ENCODE measurements at places on chromosomes 11 and 22.

DNA sequence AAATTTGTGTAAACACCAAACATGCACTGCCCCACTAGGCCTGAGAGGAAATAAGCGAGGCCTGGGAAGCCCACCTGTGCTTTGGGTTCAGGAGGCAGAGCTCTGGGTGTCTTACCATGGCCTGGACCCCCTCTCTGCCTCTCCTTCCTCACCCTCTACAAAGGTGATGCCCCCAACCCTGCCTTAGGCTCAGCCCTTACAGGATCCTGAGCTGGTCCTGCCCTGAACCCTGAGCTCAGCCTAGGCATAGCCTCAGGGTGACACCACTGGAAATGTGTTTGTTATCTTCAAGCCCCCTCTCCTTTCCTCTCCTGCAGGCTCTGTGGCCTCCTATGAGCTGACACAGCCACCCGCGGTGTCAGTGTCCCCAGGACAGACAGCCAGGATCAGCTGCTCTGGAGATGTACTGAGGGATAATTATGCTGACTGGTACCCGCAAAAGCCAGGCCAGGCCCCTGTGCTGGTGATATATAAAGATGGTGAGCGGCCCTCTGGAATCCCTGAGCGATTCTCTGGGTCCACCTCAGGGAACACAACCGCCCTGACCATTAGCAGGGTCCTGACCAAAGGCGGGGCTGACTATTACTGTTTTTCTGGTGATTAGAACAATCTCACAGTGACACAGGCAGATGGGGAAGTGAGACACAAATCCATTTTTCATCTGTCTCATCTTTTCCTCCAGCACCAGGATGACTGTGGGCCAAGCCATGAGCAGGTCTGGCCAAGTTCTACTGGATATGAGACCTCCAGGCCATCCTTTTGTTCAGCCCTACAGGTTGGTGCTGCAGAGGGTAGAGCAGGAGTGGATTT, 117.8 kb downstream of the GGTLC2 start:
- no peak for DNase-seq

GRCh38 chr11:71140206-71140919, 112.0 kb downstream of the SHANK2 start:
- no peak for DNase-seq

GRCh38 chr11:102280245-102280833, 36.9 kb upstream of the BIRC3 start:
- no peak for DNase-seq

GRCh38 chr22:46517255-46517761, 20.1 kb downstream of the CELSR1 start:
- DNase-seq = no peak

GRCh38 chr11:94751218-94751609, 16.9 kb upstream of the AMOTL1 start:
- no peak for DNase-seq

DNA sequence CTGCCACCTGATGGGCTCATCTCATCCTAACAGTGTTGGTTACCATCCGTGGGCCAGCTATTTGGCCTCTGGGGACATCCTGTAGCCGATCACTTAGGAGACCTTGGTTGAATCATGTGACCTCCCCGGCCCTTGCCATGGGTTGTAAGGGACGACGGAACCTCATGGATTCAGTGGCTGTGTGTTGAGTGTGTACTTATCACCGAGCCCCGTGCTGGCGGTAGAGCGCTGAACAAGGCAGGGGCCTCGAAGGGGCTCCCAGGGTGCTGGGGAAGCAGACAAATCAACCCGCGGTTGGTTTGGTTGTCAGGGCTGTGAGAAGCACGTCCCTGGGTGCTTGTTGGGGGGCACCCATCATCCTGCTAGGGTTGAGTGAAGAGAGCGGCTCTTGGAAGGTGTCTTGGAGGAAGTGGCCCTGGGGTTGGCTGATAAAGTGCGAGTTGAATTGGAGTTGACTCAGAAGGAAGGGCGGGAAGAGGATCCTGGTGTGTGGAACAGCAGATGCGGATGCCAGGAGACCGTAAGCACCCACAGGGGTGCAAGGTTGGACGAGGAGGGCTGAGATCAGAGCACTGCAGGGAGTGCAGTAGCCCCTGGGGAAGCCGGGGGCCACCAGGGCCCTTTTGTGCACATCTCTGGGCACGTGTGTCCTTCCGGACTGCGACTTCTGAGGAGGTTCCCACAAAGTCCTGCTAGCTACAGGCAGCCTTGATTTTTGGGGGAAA, 53.6 kb downstream of the MPPED1 start:
- DNase-seq = no peak

DNA sequence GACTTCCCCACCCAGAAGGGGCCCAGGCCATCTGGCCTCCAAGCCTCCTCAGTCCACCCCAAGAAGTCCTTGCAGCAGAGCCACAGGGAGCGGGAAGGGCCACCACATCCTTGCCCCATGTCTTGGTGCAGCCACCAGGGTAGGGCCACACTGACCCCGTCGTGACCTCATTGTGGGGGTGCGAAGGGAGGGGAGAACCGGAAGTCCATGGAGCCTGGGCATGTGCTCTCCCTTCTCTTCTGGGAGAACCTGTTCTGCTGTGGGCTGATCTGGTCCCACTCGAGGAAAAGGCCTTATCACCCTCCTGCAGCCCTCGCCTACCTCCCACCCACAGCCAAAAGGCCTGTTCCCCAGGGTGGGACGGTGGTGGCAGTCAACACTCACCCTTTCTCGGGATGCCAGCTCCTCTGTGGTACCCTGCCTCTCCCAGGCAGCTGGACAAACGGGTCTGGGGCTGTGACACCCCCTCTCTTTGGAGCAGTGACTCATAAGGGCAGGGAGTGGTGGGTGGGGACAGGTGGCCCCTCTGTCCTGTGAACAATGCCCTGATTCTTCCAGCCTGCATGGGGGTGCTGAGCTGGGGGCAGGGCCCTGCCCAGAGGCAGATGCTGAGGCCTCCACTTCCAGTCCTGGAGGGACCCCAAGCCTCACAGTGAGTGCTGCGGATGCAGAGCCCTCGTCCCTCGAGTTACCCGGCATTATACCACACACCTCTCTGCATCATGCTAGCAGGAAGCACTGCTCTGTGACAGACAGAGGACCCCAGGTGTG, 14.6 kb upstream of the CTSD start:
- peak; percentile 30 for DNase-seq

DNA sequence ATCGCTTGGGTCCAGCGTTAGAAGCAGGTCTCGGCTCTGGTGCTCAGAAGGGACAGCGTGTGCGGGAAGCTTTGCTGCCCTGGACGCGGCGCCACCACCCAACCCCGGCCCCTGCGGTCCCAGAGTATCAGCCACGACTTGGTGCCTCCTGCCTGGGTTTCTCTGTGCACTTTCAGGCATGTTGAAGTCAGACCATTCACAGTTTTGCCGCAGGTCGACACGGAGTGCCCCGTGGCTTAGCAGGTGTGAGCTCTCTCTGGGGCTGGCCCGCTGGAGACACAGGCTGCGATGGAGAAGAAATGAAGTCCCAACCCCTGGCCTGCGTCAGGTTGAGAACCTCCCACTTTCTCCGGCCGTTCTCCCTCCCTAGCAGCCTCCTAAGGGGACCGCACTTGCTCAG, 494.5 kb downstream of the BRD1 start:
- DNase-seq = no peak

GRCh38 chr11:65496304-65497140, 2.3 kb upstream of the MALAT1 start:
- peak; percentile 14 for DNase-seq

DNA sequence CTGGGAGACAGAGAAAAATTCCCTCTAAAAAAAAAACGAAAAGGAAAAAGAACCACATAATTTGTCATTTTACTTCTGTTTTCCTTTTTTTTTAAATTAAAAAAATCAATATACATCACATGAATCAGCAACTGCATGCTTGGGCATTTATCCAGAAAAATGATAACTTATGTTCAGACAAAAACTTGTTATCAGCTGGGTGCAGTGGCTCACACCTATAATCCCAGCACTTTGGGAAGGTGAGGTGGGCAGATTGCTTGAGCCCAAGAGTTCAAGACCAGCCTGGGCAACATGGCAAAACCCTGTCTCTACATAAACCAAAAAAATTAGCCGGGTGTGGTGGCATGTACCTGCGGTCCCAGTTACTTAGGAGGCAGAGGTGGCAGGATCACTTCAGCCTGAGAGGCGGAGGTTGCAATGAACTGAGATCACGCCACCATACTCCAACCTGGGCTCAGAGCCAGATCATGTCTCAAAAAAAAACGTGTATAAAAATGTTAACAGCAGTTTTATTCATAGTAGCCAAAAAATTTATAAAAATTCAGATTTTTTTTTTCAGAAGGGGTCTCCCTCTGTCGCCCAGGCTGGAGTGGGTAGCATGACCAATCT, 28.5 kb downstream of the AMBRA1 start:
- DNase-seq = no peak

GRCh38 chr11:45646275-45646927, 19.0 kb downstream of the CHST1 start:
- DNase-seq = peak; percentile 76

GRCh38 chr11:34266090-34266912, 91.5 kb downstream of the ABTB2 start:
- peak; percentile 98 for DNase-seq

DNA sequence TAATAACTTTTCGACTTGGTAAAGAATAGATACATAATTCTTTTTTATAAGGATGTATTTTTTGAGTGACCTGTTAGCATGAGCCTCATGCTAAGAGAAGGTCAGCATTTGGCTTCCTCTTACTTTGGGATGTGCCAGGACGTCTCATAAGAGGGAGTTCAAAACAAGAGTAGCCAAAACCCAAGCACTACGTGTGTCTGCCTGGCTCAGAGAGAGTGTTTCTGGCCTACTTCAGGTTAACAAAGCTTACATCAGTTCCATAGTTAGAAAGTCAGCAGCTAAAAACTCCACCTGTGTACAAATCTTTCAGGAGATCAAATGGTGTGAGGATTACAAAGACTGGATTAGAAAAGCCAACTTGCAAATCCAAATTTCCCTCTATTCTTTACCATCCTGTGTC, 13.9 kb downstream of the SNX19 start:
- no peak for DNase-seq

DNA sequence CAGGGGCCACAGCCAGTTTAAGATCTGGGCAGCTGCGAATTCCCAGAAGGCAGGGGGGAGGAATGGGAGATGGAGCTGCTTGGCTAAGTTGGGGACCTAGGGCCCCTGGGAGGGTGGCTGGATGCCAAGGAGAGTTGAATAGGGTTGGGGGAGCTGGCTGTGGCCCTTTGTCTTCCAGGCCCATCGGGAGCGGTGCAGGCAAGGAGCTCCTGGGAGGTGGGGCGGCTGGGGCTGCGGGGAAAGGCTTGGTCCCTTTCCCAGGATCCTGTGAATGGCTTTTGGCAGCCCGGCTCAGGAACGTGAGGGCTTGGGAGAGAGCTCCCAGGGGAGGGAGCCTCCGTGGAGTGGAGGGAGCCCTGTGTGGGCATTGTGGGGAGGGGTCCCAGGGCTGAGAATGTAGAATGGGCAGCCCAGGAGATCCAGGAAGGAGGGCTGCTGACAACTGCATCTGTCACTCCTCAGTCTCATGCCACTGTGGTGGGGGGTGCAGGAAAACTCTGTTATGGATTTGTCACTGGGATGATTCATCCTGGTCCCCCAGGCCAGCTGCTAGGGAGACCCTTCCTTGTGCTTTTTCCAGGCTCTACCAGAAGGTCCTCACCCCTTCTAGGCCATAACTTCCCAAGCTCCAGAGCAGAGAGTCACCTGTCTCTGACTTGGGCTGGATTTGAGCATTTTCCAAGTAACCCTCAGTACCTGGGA, 6.0 kb downstream of the FREY1 start:
- DNase-seq = no peak

DNA sequence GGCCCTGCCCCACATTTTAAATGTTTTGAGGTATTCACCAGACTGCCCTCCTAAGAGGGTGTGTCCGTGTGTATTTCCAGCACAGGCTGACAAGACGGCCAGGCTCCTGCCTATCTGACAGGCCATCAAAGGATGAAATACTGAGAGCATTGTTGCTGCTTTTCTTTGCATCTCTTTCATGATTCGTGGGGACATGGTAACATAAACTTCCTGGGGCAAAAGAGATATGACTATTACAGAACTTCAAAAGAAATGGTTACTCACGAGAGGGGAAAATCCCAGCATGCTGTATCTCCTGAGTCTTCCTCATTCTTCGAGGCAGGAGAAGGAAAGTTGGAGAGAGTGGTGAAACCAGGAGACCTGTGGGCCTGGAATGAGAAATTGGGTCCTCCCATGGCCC, 10.3 kb upstream of the BIK start:
- no peak for DNase-seq

DNA sequence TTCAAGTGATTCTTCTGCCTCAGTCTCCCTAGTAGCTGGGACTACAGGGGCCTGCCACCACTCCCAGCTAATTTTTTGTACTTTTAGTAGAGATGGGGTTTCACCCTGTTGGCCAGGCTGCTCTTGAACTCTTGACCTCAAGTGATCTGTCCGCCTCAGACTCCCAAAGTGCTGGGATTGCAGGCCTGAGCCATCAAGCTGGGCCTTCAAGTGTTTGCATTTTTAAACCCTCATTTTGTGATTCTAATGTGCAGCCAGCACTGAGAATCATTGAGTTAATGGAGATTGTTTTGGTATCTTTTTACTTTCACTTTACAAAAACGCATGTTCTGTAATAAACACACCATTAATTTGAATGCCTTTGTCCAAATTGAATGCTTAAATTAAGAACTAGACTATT, 3.4 kb downstream of the TYR start:
- DNase-seq = no peak

GRCh38 chr11:97738751-97739150, 1282.0 kb upstream of the CNTN5 start:
- no peak for DNase-seq

DNA sequence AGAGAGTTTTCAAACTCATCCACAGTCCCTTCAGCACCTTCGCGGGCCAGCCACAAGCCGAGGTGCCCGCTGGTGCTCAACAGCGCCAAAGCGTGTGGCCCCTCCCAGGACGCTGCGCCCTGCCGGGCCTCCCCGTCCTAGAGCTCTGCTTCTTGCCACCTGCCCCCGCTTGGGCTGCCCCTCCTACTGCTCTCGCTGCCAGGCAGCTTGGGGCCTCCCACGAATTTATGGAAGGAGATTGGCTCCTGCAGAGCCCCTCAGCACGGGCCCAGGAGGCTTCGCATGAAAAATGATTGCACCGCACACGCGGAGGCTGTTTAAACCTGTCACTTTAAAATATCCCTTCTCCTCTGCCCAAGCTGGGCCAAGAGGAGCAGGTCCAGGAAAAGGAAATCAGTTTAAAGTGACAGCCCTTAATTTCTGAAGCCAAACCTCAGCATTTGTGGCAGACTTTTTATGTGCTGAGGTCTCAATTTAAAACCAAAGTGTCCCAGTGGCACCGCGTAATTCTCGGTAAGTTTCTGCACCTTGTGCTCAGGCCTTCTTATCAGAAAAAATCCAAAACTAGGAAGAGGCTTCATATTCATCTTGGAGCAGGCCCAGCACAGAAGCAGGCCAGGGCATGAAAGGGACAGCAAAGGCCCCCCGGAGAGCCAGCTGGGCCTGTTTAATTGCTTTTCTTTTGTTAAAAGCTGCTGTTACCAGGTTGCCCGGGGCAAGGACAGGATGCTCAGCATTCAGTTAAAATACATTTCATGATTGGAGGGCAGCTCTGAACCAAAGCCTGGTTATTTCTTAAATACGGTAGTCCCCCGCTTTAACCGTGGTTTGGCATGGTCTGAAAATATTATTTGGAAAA, 303.6 kb downstream of the OPCML start:
- DNase-seq = no peak
